Stimulated activated CD4-positive, alpha-beta T cell treated with anti-CD3 and anti-CD28 coated beads, Interleukin-2, amount 100 ng/mL, for 48 hours (primary cell): ENCODE measurements at places on chromosomes 7 and 10.

DNA sequence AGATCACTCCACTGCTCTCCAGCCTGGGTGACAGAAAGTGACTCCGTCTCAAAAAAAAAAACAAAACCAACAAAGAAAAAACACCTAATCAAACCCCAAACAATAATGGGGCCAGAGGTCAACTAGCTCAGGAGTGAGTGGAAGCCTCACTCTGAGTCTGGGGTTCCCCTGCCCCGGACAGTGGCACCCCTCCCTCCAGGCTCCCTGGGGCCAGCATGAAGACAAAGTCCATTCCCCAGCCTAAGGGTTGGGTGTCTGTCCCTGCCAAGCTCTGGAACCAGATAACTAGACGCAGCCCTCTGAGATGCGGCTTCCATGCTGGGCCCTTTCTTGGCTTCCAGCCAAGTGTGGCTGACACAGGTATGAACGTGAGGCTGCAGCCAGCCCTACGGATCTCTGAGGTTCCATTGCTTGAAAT, 1.7 kb upstream of the FUOM start:
- DNase-seq = no peak

DNA sequence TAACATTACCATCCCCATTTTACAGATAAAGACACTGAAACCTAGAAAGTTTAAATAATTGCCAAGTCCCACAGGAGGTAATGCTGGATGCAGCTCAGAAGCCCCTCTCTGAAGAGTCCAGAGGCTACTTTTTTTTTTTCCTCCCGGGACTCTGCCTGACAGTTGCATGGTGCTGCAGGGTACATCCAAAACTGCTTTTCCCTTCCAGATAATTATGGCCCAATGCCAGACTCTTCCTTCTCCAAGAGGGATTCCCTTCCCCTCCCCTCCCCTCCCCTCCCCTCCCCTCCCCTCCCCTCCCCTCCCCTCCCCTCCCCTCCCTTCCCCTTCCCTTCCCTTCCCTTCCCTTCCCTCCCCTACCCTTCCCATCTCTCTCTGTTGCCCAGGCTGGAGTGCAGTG, 122.9 kb downstream of the LSMEM1 start:
- DNase-seq = no peak

GRCh38 chr7:36032361-36032818, 120.7 kb upstream of the EEPD1 start:
- no peak for DNase-seq

GRCh38 chr7:131602994-131603372, 46.6 kb upstream of the PODXL start:
- DNase-seq = no peak

- DNase-seq = no peak
These were observed 174.4 kb upstream of the KIAA1217 start for GRCh38 chr10:24034571-24034970.

DNA sequence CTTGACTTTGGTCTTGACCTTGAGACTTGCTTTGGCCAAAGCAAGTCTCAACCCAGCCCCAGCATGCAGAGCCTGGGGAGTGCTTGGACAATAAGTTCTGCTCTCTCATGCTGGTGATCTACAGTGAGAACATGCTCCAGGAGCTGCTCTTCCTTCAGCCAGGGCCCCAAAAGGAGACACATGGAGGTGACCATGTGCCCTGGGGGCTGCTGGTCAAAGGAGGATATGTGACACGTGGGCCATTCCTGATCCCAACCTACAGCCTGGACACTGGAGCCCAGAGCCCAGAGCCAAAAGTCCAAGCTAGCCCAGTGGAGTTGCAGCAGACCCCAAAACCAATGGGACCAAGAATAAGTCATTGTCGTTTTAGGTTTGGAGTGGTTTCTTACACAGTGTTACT, 78.2 kb upstream of the CHST15 start:
- no peak for DNase-seq
